Hindlimb muscle (tissue), 1 donor: ENCODE measurements at places on chromosomes 1 and 21.

- DNase-seq = no peak
Measured at GRCh38 chr1:179794146-179794545, 51.1 kb downstream of the FAM163A start.

DNA sequence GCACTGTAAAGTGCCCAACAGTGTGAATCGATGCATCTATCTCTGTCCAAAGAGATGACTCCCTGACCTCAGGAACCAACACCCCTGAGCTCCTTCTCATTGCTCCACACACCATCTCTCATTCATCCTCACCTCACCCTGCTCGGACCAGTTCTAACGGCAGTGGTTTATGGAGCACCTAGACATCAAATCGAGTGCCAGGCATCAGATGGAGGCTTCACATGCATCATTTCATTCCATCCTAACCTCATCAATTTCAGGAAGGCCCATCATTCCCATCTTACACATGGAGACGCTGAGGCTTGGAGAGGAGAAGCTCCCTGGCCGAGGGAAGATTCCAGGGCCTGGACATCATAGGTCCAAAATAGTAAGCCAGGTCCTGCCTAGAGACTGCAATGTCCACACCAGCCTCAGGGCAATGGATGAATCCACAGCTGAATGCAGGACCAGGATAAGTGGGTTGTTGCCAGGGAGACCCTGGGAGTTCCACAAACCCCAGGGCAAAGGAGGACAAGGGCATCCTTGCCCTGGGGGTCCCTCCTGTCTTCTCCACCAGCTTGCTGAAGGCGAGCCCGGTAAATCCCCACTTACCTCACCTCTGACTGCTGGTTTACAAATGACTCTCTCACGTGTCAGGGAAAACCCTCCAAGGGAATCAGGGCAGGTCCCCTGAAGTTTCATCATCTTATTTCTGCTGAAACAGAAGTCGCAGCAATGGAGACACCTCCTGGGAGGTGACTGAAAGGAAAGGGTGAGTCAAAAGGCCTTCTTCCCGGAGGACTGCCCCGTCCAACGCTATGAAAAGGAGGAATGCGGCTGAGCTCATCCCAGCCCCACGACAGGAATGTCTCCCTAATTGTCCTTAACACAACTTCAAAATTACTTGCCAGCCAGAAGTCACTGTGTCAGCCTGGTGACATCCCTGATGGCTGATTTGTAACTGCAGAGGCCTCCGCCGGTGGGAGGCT, 9.0 kb upstream of the IFFO2 start:
- no peak for DNase-seq

GRCh38 chr1:201016943-201017827, 6.3 kb downstream of the KIF21B start:
- no peak for DNase-seq

GRCh38 chr1:22139066-22139594, 3.8 kb downstream of the WNT4 start:
- DNase-seq = no peak
